ENCODE measurements at places on chromosomes 6 and 20. TPM values are rescaled to one million over a fixed set of nuclear protein-coding genes. Genes with fewer than 3 reads are reported as not detected.

The GCNT2 gene
- 0.19 TPM for total RNA-seq

The LINC00237 gene
- not detected for total RNA-seq

The SYCP2L gene
- 4.3 TPM for total RNA-seq

DNA sequence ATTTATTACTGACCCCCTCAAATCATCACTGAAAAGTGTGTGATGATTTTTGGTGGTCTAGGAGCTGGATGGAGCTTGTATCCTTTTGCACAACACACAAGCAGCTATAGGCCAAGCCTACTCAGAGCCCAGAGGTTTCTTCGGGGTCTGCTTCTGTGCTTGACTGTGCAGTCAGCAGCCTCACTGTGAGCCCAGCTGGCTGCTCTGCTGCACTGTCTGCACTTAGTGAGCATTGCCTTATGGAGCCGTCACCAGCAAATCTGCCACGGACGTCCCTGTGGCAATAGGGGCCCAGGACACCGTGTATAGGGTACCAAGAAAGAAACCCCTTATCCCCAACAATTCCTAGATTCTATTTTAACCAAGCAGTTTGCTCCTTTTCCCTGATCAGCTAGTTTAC lies 38.6 kb upstream of the GMPR start:
- DNase-seq = peak; percentile 40
- peaks cover 9% of the 10 kb centered on the region for H3K27me3 ChIP-seq
- H3K4me1 ChIP-seq = peaks cover 21% of the 10 kb centered on the region
- no peaks in the 10 kb centered on the region for H3K36me3 ChIP-seq
- H3K4me3 ChIP-seq = no peak overlapping the region

DNA sequence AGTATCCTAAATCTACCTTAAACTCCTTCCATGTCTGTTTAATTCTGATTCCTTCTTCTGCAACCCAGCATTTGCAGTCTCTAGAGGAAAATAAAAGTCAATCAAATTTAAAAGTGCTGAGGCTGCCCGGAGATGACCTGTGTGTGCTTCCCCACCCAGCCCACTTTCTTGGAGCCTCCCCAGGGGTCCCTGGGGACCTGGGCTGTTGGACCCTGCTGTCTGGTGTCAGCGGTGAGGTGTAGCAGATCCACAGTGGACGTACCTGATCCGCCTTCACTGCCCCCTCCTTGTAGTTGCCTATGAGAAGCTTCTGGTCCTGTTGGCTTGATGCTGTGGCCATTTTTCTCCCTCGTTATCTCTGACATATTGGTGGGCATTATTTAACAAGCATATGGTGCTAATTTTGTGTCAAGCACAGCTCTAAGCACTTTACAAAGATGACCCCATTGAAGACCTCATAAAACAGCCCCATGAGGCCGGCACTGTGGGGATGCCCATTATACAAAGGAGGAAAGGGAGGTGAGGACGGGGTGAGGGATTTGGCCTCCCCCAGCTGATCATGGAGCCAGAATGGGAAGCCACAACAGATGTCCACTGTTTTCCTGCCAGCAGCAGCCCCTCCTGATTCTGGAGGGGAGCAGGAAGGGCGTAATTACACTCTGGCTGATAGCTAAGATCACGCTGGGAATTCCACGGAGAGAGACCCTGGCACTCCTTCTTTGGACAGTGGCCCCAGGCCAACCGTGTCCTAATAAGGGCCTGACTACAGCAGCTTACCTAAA lies 628.2 kb downstream of the CDH26 start:
- no peak overlapping the region for H3K27ac ChIP-seq
- H3K36me3 ChIP-seq = no peaks in the 10 kb centered on the region
- H3K27me3 ChIP-seq = no peaks in the 10 kb centered on the region
- no peak overlapping the region for H3K4me3 ChIP-seq
- H3K4me1 ChIP-seq = no peaks in the 10 kb centered on the region

- peaks cover 6% of the 10 kb centered on the region for H3K4me1 ChIP-seq
- peaks cover 35% of the 10 kb centered on the region for H3K36me3 ChIP-seq
- H3K27me3 ChIP-seq = no peaks in the 10 kb centered on the region
- no peak overlapping the region for H3K27ac ChIP-seq
- no peak overlapping the region for H3K4me3 ChIP-seq
Measured at GRCh38 chr6:36612101-36612625, 18.0 kb downstream of the SRSF3 start.

GRCh38 chr6:98984121-98984520 lies 36.4 kb upstream of the FBXL4 start:
- no peak overlapping the region for H3K27ac ChIP-seq
- no peaks in the 10 kb centered on the region for H3K36me3 ChIP-seq
- no peak overlapping the region for H3K4me3 ChIP-seq
- H3K4me1 ChIP-seq = peaks cover 7% of the 10 kb centered on the region
- peaks cover 13% of the 10 kb centered on the region for H3K27me3 ChIP-seq

DNA sequence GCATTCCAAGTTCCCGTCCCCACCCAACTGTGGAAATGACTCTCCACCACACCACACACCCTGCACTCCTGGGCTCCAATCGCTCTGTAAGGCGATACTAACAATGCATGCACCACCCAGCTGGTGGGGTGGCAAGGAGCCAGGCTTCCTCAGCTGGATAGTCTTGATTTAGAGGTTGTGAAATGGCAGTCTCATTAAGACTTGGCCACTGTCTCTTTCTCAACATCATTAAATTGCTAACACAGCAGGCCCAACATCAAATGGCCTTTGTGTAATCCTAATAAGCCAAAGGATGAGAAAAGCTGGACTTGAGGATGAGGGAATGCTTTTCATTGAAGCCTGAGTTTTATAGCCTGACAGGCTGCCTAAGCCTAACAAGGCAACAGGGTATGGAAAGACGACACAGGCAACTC lies 223.7 kb downstream of the GMDS start:
- DNase-seq = no peak
- H3K27me3 ChIP-seq = no peaks in the 10 kb centered on the region
- peak overlapping the region; percentile 15 for H3K27ac ChIP-seq
- no peak overlapping the region for H3K4me3 ChIP-seq
- H3K4me1 ChIP-seq = peaks cover 19% of the 10 kb centered on the region

Measured in osteocyte (in vitro differentiated cells).